ENCODE measurements at places on chromosomes 2 and 18.

GRCh38 chr2:98909317-98910211 is 26.5 kb downstream of the CRACDL start:
- no peak for DNase-seq

DNA sequence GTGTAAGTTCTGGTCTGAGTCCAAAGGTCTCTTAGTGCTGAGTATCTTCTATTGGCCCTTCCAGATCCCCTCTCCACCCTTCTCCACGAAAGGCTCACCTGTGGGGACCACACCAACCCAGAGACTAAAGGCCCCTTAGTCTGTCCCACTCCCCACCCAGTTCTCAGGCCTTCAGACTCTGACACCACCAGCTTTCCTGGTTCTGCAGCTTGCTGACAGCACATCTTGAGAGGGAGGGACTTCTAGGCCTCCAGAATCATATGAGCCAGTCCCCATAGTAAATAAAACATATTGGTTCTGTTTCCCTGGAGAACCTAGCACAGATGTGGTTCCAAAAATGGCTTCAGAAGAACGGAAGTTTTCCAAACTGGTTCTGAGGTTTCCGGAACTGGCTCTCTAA is 38.5 kb upstream of the KLF11 start:
- no peak for DNase-seq

GRCh38 chr2:8620611-8621382 is 61.1 kb upstream of the ID2 start:
- no peak for DNase-seq

- no peak for DNase-seq
Observed at GRCh38 chr2:226300196-226300886, 499.3 kb downstream of the IRS1 start.

DNA sequence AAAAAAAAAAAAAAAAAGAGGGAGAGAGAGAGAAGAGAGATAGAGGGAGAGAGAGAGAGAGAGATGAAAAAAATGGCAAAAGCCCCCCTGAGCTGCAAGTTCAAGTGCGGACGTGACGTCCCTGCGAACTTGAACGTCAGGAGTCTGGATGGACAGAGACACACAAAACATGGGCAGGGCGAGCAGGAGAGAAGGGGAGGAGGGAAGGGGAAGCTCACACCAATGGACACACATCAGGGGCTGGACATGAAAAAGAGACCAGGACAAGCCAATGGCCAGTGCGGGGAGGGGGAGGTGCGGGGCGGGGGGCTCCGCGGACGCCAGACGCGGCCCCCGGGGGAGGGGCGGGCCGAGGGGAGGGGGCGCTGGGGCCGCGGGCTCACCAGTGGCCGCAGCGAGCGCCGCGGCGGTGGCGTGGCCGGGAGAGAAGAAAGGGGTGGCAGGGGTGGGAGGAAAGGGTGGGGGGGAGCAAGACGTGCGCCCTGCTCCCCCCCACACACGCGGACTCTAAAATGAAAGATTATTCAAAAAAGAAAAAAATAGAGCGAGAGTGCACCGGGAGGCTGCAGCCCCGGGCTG is at the start of gene BCL11A:
BCL11A (minus strand) TSS at position 160 of the 579 bp plus-strand sequence. CDS start 384 bp downstream, outside the sequence.
- DNase-seq, result no peak

DNA sequence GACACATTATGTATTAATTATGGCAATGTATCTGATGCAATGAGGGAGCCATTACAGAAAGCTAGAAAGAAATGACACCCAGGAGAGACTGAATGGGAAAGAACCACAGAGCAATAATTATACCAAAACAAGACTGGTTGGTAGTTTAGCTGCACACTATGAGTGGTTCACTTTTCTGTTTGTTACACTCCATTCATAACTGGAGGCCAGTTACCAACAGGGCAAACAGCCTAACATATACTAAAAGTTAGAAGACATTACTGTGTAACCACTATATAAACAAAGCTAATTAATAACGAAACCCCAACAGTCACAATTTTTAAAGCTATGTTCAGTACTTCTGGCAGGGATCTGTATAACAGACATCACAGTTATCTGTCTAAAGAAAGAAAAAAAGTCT is 49.4 kb downstream of the NBAS start:
- DNase-seq, result no peak

DNA sequence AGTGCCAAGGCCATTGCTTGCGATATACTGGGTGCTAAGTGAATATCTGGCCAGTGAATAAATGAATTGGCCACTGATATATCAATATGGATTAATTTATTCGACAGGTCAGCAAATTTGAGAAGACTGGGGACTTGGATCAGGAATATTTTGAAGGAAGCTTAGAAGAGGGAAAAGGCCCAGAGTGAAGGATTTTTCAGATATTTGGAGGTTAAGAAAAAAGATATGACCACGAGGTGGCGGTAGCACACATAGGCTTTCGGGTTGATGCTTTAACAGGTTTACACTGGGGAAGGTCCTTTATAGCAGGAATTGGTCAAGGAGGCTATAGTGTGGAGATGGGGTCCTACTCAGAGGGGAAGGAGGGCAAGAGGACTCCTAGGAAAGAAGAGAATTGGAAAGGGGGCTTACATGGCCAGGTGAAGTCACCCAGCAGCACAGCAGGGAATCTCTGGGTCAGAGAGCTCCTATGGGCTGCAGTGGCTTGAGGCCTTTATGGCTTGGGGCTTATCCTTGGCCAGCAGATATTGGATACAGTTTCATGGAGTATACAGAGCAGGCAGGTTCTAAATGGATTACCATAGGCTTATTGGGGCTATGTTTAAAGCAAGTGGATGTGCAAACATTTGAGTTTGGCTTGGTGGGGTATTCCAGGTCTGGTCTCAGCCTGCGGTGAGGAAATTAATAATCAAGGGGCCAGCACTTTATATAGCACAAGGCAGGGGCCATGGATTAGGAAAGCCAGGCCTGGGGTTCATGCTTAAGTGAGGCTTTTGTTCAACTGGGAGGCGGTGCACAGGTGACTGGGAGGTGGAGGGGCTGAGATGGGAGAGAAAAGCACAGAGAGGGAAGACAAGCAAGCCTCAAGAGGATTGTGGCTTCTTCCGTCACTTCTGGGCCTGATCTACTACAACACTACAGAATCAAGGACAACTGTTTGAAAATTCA is 9.7 kb downstream of the IL1RN start:
- DNase-seq, result no peak

DNA sequence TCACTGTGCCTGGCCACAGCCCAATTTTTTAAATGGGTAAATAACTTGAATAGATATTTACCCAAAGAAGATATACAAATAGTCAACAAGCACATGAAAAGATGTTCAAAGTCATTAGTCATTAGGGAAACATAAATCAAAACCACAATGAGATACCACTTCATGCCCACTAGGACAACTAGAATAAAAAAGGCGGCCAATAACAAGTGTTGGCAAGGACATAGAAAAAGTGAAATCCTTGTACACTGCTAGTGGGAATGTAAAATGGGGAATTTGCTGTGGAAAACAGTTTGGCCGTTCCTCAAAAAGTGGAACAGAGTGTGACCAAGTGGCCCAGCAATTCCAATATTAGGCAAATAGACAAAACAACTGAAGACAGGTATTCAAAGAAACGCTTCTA is 270.1 kb downstream of the TFCP2L1 start:
- DNase-seq, result no peak

- DNase-seq, result no peak
Observed at GRCh38 chr2:129016972-129017371, 698.3 kb upstream of the HS6ST1 start.
